Uterus (tissue), 4 donors: ENCODE measurements at places on chromosomes 12 and 14.

GRCh38 chr12:113788020-113788856, 177.9 kb downstream of the RBM19 start:
- no peak for DNase-seq

DNA sequence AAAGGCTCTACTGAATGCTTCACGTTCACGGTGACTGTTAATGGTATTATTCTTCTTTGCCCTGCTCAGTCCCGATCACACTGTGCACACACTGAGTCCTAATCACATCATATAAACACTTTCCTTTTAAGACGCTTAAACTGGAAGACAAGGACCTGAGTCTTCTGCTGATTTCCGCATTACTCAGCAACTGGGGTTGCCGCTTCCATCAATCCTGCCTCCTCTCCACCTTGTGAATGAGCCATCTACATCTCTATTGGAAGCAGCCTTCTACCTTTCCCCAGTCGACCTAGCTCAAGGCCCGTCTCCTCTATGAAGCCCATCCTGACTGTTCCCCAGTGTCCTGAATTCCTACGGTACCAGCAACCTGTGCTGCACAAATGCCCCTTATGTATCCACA, 104.7 kb downstream of the NCOR2 start:
- DNase-seq: no peak

DNA sequence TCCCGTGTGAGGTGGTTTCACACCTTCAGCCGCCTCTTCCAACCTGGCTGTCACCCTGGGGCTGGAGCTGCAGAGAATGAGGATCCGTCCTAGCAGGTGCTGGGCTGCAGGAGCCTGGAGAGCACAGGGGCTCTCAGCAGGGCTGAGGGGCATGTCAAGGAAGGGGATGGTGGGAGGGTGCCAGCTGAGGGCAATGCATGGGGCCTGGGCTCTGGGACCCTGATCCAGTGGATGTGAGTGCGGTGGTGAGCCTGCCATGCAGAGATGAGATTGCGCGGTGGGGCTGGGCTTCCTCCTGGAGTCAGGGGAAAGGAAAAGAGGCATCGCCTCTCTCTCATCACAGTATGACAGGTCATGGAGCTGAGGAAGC, 31.5 kb downstream of the ANAPC7 start:
- no peak for DNase-seq

GRCh38 chr12:120132863-120133385, 16.4 kb upstream of the RAB35 start:
- no peak for DNase-seq

DNA sequence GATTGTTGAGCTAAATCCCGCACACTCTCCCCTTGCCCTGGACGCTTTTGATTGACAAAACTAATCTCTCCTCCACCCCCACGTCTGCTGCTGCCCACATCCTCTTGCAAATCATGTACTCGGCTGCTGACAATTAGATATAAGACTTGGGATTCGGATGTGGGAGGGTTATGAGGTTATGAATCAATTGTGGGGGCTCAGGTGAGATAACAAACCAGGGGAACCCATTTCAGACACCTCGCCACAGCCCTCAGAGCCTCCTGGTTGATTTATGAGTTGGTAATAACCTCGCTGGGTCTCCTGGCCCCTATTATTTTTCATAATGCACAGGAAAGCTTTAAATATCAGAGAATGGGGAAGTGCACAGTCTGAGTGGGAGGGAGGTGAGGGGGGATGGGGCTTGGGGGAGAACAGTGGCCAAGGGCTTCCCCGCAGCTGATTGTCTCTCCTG, 449.9 kb downstream of the DPF3 start:
- DNase-seq: no peak

DNA sequence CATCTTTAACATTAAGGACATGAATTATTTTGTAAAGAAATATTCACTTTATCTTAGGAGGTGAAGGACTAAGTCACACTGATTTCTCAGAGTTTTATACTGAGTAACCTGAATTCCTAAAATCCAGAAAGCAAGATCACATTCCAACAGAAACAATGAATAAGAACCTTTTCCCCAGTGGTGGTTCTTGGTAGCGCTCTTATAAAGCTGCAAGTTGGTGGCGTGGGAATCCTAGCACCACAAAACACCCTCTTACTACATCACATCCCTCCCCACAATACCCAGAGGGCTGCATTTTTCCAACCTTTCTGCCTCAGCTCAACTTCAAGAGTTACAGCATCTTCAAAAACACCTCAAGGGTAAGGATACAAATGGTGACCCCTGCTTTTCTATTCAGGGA, 44.0 kb upstream of the SMUG1 start:
- DNase-seq: no peak

DNA sequence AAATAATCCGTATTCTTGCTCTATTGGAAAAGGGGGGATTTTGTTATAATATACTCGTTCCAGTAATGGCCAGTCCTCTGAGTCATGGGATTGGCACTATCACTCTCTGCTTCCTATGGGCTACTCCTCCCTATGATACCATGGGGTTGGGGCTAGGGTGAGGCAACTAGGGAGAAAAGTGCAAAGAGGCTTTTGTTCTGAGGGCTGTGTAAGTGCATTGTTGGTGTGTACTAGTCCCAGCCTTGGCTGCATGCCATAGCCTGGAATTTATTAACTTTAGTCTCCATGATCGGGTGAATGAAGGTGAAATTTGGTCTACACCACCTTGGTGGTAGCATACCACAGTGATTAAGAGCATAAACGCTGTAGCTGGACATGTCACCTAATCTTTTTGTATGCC, 247.6 kb downstream of the RPAP3 start:
- DNase-seq: no peak

DNA sequence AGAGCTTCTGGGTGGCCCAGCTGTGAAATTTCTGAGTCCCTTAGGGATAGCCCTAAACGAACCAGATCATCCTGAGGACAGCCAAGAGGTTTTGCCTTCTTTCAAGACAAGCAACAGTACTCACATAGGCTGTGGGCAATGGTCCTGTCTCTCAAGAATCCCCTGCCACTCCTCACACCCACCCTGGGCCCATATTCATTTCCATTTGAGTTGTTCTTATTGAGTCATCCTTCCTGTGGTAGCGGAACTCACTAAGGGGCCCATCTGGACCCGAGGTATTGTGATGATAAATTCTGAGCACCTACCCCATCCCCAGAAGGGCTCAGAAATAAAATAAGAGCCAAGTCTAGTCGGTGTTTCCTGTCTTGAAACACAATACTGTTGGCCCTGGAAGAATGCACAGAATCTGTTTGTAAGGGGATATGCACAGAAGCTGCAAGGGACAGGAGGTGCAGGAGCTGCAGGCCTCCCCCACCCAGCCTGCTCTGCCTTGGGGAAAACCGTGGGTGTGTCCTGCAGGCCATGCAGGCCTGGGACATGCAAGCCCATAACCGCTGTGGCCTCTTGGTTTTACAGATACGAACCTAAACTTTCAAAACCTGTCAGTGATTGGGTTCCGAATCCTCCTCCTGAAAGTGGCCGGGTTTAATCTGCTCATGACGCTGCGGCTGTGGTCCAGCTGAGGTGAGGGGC, 38.9 kb downstream of the DAD1 start:
- DNase-seq: no peak

DNA sequence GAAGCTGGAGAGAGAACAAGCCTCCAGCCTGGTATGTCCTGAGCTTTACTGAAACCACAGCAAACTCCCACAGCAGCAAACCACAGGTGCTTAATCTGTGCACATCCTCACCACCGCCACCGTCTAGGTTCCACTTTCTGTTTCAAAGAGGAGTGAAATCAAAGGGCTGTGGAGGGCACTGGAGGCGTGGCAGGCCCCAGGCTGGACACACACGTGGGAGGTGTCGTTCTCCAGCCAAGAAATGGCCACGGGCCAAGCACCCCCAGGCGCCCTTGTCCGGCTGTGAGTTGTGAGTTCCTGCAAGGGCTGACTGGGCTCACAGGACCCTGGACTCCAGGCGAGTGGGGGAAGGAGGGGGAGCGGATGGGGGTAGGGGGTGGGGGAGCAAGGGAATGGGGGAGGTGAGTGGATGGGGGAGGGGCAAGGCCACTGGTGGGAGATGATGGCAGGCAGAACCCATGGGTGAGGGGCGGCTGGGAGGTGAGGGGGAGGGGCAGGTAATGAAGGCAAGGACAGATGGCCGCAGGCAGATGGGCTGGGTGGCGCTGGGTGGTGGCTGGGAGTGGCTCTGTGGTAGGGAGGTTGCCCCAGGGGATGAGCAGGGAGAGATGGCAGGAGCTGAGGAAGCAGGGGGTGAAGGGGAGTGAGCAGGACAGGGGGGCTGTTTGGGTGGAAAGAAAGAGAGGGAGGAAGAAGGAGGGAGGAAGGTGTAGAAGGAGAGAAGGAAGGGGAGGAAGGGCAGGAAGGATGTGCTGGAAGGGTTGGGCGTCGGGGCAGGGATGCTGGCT, 86.7 kb downstream of the NCOR2 start:
- peak; percentile 77 for DNase-seq

DNA sequence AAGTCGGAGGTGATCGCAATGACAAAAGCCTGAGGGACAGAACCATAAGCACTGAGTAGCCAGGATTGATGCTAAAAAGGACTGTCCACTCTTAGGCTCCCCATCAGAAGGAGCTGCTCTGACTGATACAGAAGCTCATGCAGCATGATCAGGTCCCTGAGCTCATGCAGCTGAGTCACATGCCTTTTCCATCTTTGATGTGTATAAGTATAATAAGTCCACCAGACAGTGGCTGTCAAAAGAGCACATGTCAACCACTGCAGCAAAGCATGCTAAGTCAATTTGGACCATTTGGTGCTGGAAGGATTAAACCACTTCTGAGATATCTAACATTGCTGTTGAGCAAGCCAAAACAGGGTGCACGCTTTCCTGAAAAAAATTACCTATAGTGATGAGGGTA, 144.1 kb downstream of the NTF3 start:
- no peak for DNase-seq

- peak; percentile 46 for DNase-seq
Measured at GRCh38 chr14:54715239-54715638, 148.3 kb downstream of the SAMD4A start.

GRCh38 chr14:104401785-104402184, 177.8 kb upstream of the C14orf180 start:
- DNase-seq: no peak

- no peak for DNase-seq
Measured at GRCh38 chr14:61231810-61232209, 49.3 kb downstream of the TMEM30B start.

DNA sequence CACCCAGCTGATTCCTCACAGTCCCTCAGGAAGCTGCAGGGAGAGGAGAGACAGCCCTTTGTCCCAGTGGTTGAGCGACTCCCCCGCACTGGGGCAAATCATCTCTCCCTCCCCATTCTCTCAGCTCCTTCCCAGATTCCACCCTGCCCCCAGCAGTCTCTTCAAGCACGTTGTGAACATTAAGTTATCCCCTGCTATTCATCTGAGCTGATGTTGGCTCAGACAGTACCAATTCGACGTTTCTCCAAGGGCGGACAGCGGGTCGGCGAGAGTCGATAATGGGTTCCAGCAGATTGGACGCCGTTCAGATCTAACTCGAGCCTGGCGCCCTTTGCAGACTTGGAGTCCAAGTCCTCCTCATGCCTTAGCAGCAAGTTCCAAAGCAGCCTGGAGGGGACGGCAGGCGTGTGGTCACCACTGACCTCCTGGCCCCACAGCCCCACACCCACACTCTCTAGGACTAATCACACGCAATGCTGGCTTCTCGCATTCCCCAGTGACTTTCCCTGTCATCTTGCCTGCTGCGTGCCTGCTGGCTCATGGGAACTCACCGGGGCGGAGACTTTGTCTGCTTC, 245.9 kb downstream of the CHST11 start:
- peak; percentile 57 for DNase-seq

- DNase-seq: no peak
Measured at GRCh38 chr12:68462803-68463202, 130.6 kb upstream of the MDM1 start.

GRCh38 chr12:116381240-116381743, 103.8 kb upstream of the MED13L start:
- no peak for DNase-seq

DNA sequence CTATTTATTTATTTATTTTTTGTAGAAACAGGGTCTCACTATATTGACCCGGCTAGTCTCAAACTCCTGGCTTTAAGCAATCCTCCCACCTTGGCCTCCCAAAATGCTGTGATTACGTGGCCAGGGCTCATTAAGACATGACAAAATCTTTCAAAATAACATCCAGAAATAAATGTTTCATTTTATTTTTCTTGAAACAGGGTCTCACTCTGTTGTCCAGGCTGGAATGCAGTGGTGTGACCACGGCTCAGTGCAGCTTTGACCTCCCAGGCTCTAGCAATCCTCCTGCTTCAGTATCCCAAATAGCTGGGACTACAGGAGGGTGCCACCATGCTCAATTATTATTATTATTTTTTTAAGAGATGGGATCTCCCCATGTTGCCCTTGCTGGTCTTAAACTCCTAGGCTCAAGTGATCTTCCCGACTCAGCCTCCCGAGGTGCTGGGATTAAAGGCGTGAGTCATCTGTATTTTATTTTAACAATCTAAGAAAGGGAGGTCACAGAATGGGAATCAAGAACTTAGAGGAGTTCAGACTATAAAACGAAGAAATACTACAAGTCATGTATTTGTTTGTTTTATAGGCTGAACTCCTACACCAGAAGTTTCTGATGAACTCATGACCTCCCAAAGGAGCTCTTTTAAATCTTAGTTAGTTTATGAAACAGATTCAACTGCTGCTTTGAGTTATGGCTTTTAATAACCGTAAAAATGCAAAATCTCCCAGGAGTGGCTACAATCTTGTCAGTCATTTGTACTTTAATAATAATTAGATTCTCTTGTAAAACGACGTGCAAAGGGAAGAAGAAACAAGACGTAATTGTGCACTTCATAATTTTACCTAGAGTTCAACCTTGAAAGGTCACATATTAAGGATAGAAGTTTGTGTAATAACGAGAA, 2.1 kb upstream of the TMEM263 start:
- no peak for DNase-seq

DNA sequence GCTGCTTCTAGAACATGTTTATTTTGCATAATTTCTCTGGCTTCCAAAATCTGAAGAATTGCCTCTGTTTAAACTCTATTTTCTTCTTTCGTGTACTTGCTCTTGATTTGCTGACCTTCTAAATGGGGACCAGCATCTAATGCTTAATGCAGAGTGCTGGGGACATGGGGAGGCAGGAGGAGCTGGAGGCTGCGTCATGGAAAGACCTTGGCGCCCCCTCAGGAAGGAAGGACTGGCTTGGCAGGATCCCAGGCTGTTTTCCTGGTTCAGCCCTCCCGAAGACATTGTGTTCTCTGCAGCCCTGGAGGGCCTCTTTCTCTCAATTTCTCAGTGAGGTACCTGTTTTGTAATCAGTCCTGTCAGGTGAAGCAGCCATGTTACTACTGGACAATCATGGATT, 5.5 kb downstream of the PRKCH start:
- peak; percentile 80 for DNase-seq

- no peak for DNase-seq
Measured at GRCh38 chr14:92105073-92105892, 1.1 kb downstream of the ATXN3 start.

GRCh38 chr14:33491112-33491511, 459.8 kb downstream of the EGLN3 start:
- no peak for DNase-seq

- DNase-seq: no peak
Measured at GRCh38 chr14:54606178-54606577, 39.2 kb downstream of the SAMD4A start.
